Activated naive CD4-positive, alpha-beta T cell (primary cell): ENCODE measurements at places on chromosomes 11 and 22.
A peak's percentile ranks its signal among the peaks of the same experiment; 100 is the strongest.

DNA sequence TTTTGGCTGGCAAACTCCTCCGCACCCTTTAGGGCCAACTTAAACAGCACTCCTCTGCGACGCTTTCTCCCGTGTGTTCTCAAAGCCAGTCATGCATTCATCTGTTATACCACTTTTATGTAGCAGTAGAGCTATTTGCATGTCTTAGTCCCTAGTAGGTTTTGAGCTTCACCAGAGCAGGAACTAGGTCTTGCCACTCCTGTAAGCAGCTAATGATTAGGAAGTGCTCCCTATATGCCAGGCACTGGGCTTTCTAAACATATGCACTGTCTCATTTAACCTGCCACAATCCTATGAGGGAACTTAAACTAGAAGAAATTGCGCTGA is 180.8 kb downstream of the DBX1 start:
- DNase-seq = no peak

GRCh38 chr22:39109361-39109760 is 12.3 kb downstream of the APOBEC3H start:
- no peak for DNase-seq

- peak; percentile 58 for DNase-seq
These were observed 3.4 kb upstream of the SCUBE1 start for GRCh38 chr22:43346521-43346929.

GRCh38 chr11:131488238-131488637 is 117.8 kb downstream of the NTM start:
- DNase-seq = no peak

DNA sequence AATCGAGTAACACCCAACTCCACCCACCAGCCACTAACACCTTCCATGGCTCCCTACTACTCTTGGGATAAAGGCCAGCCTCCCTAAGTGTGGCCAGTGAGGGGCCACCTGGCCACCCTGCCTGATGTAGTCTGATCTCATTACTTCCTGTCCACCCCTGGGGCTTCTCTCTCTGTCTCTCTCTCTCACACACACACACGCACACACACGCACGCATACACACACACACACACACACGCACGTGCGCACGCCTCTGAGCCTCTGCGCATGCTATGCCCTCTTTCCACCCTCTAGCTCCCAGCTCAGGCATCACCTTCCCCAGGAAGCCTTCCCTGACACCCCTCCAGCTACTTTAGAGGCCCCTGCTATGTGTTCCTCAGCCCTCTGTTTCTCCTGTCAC is 3.9 kb downstream of the MFNG start:
- DNase-seq = no peak

DNA sequence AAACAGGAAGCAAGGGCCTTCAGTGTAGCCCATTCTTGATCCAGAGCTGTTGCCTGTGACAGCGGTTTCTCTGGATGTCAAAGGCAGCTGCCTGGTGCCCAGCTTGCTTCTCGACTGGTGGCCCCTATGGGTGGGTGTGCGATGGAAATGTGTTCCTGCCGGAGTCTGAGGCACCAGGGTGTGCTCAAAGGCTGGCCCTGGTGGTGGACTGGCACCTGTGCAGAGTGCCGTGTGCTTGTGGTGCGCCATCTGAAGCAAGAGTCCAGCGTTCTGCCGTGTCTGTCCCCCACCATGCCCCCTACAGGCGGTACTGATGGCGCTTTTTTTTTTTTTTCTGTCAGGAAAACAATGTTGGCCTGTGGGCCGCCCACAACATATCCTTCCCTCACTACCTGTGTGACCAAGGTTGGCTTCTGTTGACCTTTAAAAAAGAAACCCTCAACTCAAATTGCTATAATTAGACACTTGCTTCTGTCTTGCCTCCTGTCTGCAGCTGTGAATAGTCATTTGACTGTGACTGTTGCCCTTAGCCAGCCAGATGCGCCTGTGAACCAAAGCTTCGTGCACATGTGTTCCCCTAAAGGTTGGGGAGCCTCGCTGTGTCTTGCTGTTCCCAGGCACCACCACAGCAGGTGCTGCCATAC is 4.7 kb upstream of the RANBP1 start:
- DNase-seq = no peak

DNA sequence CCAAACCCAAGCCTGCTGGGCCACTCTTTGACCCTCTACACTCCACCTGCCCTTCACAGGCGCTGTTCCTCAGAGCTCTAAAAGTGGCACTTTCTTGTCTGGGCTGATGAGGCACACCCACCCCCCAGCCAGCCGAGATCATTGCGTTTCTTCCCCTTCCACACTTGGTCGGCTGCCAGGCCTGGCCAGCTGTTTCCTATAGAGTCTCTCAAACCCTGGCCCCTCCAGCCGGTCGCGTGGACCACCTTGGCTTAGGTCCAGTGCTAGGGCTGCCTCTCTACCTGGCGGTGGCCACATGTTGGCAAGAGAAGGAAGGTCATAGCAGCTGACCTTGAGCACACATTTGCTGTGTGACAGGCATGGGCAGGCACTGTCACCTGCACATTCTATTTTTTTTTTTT is 60.6 kb downstream of the PPP6R2 start:
- DNase-seq = no peak

DNA sequence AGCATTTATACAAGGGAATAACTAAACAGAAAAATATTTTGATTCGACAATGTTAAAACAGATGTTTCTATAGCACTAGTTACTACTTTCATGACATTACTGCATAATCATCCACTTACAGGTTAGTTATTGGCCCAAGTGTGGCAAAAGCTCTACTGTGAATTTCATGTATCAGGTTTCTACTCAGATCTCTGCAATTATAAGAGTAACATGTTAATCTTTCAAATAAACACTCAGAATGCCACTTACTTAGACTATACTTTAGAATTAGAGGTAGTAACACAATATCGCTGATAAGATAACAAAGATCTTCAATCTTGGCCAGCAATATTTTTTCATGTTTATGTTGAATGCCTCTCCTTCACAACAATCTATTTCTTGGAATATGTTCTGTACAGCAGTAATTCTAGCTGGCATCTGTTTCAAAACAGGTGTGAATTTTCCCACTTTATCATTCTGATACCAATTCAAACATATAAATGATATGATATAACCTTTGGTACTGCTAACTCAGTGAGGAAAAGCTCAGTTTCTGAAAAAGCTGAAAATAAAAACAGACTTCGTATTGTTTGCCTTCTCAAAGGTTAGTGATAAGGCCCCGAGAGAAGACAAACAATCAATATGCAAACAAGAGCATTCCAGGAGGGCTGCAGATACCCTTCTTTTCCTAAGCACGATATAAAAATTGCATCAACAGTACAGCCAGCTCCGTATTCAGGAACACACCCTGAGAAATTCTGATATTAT is 11.0 kb upstream of the CCDC34 start:
- DNase-seq = no peak

GRCh38 chr11:111797145-111797581 is 31.0 kb upstream of the PPP2R1B start:
- DNase-seq = no peak

DNA sequence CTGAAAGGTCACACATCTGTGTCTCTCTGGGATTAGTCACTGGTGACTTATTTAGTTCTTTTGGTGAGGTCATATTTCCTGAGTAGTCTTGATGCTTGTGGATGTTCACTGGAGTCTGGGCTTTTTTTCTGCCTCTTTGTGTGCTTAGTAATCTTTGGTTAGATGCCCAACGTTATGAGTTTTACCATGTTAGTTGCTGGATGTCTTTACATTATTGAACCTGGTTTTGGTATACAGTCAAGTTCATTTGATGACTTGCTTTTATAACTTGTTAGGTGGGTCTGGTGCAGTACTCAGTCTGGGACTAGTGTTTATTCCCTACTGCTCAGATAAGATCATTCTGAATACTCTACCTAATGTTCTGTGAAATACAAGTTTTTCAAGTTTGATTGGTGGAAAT is 26.2 kb upstream of the SLC37A2 start:
- no peak for DNase-seq

DNA sequence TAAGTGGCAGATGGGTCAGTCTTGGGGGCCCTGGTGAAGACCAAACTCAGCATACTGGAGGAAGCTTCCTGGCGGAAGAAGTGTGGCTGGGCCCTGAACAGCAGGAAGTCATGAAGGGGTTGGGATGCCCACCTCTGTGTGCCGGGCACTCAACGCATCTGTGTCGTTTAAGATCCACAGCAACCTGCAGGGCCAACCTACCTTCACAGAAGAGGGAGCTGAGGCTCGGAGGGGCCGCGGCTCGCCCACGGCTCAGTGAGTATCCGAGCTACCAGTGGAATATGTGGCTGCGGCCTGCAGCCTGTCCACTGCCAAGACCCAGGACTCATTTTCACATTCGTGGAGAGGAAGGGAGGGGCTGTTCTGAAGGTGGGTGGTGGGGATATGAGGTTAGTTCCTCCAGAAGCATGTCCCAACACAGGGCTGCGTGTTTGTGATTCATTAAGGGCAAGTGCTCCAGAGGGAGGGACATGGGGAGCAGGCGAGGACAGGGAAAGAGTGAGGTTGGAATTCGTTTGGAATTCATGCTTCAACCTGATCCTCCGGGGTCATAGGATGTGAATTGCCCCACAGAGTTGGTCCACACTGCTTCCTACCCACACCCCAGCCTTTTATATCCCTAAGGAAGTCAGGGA is 99.6 kb downstream of the MPPED1 start:
- no peak for DNase-seq

- DNase-seq = no peak
These were observed 176.9 kb downstream of the NAV2 start for GRCh38 chr11:19889531-19889930.

DNA sequence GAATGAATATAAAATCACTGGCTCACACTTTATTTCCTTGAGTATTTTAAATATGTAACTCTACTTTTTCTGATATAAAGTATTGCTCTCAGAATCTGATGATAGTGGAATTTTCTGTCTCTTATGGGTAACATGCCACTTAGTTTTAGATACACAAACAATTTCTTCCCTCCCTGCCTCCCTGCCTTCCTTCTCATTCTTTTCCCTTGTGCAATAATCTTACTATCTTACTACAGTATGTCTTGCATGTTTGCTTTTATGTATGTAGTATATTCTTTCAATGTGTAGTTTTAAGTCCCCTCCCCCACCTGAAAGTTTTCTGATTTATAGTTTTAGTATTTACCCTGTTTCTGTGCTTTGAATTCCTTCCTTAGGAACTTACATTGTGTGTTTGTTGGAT is 48.4 kb downstream of the INSC start:
- DNase-seq = no peak

GRCh38 chr11:65078151-65078550 is 5.7 kb downstream of the CDCA5 start:
- DNase-seq = peak; percentile 72

DNA sequence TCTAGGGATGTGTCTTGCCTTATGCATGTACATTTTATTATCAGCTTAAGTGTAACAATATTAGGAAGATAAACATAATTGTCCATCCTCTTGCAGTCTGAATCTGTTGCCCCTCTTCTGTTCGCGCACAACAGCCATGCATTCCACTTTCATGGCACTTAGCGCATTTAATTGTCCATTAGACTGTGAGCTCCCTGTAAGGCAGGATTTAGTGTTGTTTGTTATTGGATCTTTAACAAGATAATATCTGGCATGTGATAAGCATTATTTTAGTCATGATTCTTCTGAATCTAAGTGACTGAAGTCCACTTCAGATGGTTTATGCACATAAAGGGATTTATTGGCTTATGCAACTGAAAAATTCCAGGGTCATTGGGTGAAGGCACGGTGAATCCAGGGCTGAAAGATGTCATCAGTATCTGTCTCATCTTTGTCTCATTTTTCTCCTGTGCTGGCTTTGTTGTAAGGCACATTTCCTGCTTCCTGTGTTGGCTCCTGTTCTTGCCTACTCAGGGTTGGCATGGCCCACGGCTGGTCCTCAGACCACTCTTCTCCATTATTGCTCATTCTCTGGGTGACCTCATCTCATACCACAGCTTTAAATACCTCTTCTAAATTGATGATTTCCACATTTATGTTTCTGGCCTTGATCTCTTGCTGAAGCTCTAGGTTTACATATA is 37.6 kb downstream of the ATXN10 start:
- no peak for DNase-seq

GRCh38 chr11:133893381-133893780 is 48.1 kb upstream of the SPATA19 start:
- no peak for DNase-seq

- no peak for DNase-seq
These were observed 125.5 kb upstream of the MTMR2 start for GRCh38 chr11:96049426-96049825.

- no peak for DNase-seq
These were observed 21.6 kb downstream of the TREH start for GRCh38 chr11:118657709-118658428.
